T-helper 9 cell (primary cell): ENCODE measurements at places on chromosomes 7 and 10.

DNA sequence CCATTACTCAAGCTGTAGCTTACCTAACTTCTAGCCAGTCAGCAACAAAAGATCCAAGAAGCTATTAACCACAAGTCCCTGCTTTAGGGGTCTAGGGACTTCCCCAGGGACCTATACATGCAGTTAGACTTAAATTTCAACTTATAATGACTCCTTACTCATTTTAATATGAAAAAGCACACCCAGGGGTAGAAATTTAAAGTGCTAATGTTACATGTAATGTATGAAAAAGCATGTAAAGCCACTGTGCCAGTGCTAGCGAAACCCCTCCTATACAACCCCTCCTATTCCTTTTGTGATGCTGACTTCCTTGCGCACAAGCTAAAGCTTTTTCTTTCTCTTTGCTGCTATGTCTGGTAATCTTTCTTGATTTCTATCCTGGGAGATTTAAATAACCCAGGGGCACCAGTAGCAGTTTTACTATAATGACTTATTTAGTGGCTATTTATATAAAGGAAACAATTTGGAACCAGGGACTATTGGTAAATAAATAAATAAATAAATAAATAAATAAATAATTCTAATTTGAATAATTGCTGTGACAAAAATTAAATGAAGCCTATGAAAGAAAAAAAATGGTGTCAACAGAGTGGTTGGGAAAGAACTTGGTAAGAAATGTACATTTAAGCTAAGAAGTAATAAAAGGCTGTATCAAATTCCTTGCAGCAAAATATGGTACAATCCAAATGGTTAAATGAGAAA, 110.5 kb upstream of the MAGI2 start:
- no peak for DNase-seq

- no peak for DNase-seq
Observed at GRCh38 chr10:84211566-84211965, 13.8 kb downstream of the LRIT2 start.

- DNase-seq = no peak
Observed at GRCh38 chr10:126065751-126066377, 169.5 kb downstream of the FANK1 start.

DNA sequence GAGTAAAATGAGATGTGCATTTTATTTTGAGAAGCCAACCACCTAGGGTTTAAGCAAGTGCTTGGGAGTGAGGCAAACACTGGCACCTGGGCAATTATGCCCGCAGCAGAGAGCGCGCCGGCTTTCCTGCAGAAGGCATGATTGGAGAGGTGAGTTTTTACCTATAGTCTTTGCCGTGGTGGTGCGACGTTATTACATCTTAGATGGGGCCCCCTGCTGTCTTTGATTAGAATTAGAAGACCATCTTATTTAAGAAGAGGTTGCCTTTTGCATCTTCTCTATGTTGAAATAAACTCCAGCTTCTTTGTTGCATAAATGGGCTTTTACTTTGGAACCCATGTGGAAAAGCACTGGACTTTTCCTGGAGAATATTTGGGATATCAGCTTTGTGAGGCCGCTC, 409.5 kb downstream of the GLRX3 start:
- no peak for DNase-seq

DNA sequence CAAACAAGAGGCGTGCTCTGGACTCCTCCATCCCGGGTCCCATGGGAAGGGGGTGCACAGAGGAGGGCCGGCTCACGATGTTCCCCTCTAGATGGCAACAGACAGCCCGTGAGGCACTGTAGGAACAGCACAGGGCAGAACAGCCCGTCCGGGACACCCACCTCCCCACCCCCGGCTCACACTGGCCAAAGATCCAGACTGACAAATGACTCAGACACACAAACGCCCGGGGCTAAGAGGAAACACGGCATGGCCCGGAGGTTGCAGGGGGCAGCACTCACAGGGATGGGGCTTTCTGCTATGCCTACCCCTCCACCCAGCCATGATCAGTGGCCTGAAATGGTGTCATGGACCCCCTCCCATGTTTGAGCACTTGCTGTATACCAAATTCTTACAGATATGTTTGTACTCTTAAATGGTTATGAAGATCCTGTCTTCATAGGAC, 4.9 kb upstream of the ELN start:
- DNase-seq = no peak

DNA sequence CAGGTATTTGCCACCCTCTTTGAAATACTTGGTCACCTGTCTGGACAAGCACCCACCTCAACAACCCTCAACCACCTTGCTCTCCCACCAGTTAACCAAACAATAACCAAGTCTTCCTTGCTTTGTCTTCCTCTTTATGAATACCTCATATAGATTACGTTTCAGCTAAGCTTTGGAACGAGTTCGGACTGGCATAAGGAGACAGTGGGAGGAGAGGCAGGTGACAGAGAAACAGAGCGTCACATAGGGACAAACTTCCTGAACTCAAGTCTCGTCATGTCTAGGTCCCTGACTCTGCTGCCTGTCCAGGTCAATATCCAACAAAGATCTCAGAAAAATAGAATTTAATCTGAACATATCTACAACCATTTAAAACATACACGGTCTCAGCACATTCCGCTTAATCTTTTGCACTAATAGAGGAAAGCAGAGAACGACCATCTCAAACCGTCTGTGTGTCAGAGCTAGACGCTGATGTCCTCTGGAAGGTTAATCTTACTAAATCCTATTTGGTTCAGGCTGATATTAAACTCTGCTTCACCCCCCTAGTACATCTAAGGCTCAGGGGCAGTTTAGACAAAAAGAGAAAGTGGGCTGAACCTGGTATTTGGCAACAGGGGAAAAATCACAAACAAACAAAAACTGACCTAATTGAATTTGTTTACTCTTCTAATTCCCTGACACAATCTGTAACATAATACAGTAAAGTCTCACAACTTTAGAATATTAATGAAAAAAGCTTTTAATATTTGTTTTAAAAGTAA, 26.4 kb upstream of the SVOPL start:
- DNase-seq = no peak

- DNase-seq = no peak
Observed at GRCh38 chr7:38453826-38454225, 177.3 kb downstream of the AMPH start.

GRCh38 chr10:107611115-107611514, 446.6 kb upstream of the SORCS1 start:
- no peak for DNase-seq

GRCh38 chr10:17831896-17832295, 22.7 kb downstream of the MRC1 start:
- no peak for DNase-seq

- peak; percentile 17 for DNase-seq
Observed at GRCh38 chr10:97701438-97702069, 12.0 kb upstream of the MARVELD1 start.

- DNase-seq = no peak
Observed at GRCh38 chr7:9192969-9193368, 759.6 kb downstream of the NXPH1 start.

DNA sequence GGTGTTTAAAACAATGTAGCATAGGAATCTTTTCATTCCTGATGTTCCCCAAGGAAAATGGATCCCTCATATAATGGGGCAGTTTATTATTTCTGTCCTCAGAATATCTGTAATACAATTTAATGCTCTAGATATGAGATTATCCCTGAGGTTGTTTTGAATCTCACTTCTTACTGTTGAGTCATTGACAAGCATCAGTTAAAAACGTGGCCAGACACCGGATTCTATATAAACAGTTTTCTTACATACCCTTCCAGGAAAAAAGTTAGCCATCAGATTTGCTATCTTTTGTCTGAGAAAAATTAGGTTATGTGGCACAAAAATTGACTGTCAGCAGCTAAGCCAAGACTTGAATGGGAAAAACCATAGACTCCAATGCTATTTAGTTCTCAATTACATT, 539.8 kb upstream of the CELF2 start:
- no peak for DNase-seq

DNA sequence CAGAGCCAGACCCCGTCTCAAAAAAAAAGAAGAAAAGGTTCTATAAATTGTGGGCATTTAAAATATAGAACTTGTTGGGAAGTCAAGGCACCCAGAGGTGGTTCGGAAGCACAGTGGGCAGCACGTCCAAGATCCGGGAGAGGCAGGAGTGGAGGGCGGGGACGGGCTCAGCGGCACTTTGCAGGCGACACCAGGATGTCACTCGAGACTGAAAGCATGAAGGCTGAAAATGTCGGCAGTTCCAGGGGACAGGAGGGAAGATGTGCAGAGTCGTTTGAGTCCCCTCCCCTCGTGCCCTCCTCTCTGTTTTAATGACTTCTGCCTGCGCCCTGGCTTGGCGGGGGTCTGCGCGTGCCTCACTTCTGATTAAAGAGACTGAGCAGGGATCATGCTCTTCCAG, 30.6 kb downstream of the IQCE start:
- DNase-seq = no peak

DNA sequence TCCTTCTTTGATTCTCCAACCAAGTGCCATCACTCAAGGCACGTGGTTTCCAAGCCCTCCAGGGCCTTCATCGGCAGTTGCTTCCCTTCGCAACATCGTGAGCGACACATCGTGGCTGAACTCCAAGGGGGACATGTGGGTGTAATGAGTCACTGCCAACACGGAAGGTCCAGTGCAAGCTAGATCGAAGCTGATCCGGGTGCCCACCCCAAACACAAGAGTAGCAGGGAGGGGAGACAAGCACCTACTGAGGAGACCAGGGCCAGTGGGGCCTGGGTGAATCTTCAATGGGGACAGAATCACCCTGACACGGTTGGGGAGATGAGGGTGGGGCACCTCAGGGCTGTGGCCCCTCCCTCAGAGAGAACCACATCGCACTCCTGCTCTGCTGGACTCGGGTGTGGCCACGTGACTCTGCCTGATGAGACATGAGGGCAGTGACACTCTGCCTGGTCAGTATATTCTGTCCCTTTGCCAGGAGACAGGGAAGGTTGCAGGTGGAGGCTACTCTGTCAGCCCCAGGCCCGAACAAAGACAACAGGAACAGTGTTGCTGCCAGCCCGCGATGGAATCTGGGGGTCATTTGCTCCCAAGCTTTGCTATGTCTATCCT, 36.8 kb upstream of the HSPA12A start:
- DNase-seq = no peak

DNA sequence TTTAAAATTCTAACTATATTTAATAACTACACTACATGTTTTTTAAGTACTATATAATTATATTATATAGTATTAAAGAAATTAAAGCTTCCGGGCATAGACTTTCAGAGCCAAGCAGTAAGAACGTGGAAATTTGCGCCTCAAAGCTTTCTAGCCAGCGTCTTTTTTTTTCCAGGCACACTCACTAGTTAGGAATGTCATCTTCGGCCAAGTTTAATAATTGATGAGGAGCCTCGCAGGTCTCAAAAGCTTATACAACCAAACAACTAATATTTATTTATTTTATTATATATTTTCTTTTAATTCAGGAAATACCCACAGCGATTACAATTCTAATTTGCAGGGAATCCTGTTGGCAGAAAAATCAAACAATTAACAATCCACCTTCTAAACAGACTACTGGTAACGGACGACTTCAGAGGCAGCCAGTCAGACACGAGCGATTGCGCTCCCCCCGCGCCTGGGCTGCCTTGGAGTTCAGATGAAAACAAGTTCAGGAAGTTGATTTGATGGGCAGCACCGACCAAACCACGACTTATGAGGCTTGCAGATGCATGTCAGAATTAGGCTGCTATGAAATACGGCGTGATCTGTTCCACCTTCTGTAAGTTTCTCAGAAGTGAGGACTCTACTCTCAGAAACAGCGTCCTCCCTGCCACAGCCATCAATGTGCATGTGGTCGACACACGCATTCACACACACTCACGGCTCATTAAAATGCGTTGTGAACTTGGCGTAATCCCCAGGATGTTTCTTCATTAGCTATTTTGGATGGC, 431.8 kb upstream of the MGMT start:
- DNase-seq = no peak

DNA sequence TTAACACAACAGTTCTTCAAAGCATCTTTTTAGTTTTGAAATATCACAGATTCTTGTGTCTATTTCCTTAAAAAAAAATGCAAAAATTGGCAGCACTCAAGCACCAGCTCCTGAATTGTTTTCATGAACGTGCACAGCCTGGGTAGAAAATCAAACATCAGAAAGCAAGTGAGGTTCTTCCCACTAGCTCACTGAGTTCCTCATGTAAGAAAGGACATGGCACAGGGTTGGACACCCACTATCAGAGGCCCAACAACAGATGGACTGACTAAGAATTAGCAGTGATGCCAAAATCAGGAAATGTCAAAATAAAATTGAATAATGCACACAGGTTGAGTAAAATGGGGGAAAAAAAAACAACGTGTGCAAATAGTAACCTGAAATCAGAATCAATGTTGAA, 146.8 kb downstream of the PCLO start:
- DNase-seq = no peak

DNA sequence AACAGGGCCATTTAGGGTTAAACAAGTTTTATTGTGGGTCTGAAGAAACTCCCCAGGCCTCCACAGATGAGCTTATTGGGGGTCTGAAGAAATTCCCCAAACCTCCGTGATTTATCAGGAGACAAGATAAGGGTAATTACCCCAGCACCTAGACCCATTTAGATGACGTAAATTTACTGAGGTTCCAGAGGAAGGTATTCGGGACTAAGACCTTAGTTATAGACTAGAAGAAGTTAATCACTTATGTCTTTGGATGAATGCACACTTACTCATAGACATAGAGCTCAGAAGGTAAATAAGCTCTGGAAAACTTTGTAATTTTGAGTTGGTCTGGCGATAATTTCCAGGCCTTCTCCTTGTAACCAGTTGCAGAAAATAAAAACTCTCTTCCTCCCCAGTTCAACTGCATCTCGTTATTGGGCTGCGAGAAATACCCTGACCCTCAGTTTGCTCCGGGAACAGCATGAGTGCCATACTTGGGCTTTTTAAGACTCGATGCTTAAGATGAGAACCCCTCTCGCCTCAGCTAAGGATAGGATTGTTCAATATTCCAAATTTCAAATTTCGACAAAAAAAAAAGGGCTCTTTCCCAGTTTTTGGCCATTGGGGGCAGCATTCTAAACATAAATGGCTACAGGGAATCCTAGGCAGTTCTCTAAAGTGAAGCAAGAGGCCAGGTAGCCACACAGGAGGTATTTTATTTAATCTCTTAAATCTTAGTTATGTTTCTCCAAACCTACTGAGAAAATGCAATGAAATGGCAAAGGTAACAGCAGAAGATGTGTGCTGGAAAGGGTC, 74.7 kb upstream of the PFKP start:
- no peak for DNase-seq

DNA sequence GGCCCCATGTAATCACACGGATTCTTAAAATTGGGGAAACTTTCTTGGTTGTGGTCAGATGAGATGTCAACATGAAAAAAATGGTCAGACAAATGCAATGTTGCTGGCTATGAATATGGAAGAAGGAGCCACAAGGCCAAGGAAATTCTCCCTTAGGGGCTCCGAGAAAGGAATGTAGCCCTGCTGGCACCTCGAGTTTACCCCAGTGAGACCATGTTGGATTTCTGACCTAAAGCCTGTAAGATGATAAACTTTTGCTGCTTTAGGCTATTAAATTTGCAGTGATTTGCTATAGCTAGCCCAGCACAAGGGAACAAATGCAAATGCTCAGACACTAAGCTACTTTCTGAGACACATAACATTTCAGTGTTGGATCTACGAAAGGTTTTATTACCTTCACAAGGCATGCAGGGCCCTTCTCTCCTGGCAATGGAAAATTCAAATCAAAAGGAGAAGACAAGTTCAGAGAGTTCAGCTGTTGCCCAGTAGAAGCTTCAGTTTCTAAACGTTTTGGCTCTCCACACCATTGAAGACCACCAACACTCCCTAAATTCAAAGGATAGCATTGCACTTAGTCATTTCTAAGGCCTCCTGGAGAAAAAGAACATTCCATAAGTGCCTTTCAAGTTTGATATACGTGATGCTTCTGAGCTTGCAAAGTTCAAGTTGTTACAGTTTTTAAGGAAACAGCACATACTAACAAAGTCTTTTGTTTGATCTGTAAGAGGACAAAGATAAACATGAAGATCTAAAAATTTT, 23.4 kb downstream of the MCMBP start:
- DNase-seq = no peak
